ENCODE measurements at places on chromosomes 5 and 9.
A peak's percentile ranks its signal among the peaks of the same experiment; 100 is the strongest.

DNA sequence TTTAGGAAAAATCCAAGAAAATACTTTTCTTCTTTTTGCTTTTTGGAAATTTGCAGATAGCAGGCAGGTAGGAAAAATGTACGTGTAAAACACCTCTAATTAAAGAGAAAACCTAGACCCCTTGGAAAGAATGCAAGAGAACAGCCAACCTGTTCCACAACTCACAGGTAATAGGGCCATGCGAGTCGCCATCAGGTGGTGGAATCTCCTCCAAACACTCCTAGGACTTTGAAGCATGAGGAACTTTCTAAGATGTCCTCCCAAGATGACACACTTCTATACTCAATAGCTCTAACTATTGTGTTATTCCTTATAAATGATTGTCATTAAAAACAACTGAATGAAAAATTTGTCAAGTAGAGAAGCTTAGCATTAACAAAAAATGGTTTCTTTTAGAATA lies 174.0 kb downstream of the TMC1 start:
- no peak for DNase-seq

GRCh38 chr5:31479706-31480105 lies 52.2 kb downstream of the DROSHA start:
- DNase-seq = no peak

- no peak for DNase-seq
These were observed 41.6 kb upstream of the FBN2 start for GRCh38 chr5:128579639-128580038.

DNA sequence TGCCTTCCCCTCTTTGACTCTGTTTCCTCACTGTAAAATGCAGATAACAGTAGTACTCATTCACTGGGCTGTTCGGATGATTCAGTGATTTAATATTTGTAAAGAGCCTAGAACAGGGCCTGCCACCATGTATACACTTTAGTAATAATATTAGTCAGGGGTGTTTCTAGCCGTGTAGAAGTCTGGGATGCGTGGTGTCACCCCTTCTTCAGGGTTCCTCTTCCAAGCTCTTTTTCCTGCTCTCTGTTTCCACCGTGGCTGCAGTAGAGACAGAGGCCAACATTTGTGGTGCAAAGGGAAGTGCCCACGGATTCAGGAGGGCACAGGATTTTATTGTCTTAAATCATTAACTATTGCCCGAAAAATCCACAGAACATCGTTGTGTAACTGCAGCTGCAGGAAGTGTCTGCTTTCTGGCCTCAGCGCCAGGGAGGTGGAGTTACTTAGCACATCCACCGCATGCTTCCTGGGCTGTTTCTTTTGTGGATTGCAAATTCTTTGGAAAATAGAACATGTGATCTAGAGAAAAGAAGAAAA lies 61.7 kb downstream of the TRIO start:
- DNase-seq = no peak

DNA sequence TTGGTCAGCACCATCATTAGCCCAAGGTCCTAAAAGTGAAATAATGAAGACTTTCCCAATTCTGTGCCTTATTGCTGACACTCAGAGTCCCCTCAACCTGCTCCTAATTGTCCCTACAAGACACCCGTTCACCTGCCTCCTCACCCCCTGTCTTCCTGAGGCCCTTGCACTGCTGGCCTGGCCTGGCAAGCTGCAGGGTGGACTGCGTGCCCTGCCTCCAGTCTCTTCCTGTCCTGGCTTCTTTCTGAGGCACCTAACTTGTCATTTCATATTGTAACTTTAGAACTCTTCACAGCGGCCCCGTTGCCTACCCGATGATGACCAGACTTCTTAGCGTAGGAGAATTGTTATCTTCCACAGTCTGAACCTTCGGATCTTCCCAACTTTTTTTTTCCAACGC lies 153.9 kb downstream of the SMARCA2 start:
- no peak for DNase-seq

GRCh38 chr9:12544700-12545099 lies 148.5 kb upstream of the TYRP1 start:
- no peak for DNase-seq

DNA sequence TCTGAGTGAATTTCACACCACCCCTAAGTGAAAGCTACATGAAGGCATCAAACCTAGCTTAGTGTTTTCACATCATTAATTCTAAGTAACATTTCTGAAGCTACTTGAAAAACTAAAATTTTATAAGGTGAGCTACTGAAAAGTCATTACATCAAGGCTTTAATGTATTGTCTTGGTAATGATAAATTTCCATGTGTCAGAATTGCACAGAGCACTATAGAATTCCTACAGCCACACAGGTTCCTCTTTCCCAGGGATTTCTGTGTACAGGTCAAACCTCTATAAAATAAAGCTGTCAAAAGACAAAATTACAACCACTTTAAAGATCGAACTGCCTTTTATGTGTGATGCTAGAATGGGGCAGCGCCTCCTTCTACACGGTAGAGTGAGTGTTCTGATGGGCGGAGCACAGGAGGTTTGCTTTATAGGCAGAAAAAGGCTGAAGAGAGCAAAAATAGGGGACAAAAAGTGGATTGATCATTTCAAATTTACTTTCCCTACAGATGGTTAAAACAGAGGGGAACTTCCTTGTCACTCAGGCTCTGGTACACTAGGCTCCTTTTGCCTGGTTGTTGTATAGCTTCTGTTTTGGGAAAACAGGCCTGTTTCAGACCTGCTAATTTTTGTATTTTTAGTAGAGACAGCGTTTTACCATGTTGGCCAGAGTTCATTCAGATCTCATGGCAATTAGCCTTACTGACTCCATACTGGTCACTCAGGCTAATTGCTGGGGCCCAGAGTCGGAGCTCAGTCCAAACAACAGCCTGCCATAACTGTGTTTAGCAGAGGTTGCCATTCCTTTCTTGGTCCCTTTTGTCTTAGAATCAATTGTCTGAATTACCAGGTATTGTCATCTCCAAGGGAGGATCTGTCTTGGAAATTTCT lies 102.5 kb upstream of the BASP1 start:
- no peak for DNase-seq

GRCh38 chr5:5688925-5689310 lies 266.4 kb downstream of the ICE1 start:
- no peak for DNase-seq

GRCh38 chr5:109917154-109917546 lies 227.4 kb downstream of the MAN2A1 start:
- no peak for DNase-seq

GRCh38 chr5:107248066-107248695 lies 422.6 kb downstream of the EFNA5 start:
- peak; percentile 71 for DNase-seq

DNA sequence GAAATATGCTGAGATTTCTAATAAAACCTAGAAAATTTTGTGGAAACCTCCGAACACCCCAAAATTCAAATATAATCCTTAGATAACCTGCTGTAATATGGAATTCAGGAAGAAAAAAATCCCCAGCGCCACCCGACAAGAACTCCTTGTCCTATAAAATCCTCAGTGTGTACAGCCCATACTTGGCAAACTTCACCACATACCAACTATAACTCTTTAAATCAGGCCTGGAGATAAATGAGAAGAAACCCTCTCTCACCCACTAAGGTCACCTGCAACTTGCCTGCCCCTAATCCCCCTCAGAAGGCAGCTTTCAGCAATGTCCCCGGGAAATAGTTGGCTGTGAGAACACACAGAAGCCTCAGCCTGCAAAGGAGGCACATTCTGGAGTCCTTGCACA lies 90.5 kb downstream of the SH3TC2 start:
- DNase-seq = no peak

GRCh38 chr9:108363311-108363710 lies 492.5 kb downstream of the ACTL7B start:
- no peak for DNase-seq

DNA sequence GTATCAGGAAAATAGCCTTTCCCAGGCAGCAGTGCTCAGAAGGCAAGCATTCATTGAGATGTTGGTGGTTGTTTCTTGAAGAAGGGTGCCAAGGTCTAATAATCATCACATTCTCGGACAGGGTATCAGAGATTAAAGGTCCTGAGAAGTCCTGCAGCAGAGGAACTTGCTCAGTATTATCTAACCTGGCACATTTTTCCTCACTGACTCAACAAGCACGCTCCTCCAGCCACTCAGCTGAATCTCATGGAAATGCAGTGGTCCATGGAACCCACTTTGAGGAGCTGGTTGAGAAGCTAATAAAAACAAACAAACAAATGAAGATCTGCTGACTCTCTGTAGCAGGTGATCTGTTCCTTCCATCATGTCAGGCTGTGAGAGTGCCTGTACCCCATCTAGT lies 35.3 kb upstream of the ICE1 start:
- DNase-seq = no peak

DNA sequence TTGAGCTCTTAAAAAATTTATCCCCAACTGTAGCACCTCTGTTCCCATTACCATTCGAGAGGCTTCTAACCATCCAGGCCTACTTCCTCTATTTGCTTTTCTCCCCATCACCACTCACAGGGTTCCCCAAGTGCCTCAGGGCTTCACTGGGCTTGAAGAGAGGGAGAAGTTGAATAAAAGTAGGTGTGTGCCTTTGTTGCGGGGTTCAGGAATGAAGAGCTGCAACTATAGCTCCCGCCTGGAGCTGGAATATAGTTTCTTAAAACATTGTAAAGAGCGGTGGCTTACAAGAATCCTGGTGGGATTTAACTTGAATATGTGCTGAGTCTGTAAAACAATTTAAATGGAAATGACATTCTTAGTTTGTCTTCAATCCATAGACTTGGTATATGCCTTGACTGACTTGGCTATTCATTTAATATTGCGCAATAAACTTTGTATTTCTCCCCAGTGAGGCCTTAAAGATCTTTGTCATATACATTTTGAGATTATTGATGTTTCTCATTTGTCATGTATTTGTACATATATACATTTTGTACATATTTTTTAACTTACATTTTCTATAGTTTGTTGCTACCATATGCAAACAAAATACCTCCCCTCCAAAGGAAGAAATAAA lies 7.2 kb downstream of the ENTREP1 start:
- no peak for DNase-seq

DNA sequence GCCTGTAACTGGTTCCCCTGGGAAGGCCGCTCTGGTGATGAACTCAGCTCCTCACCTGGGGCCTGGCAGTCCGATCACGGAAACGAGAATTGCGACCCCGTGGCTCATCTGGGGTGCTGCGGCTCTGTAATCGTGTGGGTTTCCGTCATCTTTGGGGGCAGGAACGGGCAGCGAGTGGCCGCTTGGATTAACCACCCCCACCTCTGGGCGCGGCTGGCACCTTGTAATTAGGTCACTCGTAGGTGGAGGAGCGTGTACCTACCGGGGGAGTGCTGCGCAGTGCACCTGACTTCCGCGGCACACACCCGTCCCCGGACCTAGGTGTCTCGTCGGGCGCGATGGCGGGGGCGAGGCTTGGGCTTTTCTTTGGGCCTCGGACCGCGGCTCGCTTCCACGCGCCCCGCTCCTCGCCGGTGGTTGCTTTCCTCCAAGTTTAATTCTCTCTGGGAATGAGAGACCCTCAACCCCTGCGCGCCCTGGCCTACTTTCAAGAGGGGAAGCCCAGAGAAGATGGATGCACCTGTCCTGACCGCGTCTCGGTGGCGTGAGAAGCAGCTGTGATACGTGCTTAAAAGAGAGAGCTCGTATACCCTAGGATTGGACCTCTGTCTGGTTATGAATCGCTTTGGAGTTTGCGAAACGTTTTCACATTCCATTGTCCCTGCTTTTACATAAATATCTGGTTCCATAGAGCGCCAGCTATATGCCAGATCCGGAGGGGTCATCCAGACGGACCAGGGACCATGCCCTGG lies 744 bp upstream of the PPP2CA start:
- no peak for DNase-seq

DNA sequence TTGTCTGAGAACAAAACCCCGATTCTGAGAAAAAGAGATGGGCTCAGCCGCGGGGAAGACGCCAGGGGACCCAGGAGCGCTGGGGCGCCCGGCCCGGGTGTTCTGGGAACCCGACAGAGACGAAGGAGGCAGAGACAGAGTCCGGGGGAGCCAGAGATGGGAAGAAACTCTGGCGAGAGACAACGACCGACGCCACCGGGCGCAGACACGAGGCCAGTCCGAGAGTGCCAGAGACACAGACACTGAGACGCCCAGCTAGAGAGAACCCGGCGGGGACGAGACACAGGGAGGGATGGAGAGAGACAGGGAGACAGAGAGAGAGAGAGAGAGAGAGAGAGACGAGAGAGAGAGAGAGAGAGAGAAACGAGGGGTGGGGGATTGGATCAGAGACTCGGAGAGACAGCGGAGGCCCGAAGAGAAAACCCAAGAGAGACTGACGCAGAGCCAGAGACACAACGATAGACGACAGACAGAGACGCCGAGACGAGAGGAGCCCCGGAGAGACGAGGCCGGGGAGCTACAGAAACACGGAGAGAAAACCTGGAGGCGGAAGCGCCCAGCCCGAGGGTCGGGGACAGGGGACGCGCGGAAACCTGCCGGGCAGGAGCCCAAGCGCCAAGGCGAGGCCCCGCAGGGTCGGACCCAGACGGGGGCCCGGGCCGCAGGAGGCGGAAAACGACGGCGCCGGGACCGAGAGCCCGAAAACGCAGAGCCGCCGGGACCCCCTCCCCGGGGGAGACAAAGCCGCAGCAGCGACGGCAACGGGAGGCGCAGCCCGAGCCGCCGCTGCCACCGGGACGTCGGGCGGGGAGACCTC lies 3.3 kb downstream of the NR5A1 start:
- DNase-seq = no peak

DNA sequence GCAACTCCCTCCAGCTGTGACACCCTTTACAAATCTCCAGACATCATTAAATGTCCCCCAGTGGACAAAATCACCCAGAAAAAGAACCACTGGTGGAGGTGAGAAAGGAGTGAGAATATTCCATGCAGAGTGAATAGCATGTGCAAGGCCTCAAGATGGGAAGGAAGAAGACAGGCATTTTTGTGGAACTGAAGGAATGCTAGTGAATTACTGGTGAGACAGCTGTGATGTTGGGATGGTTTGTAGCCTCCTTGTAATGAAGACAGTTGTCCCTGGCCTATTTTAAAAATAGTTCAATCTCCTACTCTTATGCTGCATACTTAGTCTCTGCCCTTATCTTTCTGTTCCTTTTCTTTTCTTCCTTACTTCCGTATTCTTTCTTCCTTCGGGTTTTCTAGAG lies 124.9 kb upstream of the RPS23 start:
- DNase-seq = no peak

- peak; percentile 92 for DNase-seq
These were observed 23.1 kb upstream of the SPTLC1 start for GRCh38 chr9:92138157-92138959.

DNA sequence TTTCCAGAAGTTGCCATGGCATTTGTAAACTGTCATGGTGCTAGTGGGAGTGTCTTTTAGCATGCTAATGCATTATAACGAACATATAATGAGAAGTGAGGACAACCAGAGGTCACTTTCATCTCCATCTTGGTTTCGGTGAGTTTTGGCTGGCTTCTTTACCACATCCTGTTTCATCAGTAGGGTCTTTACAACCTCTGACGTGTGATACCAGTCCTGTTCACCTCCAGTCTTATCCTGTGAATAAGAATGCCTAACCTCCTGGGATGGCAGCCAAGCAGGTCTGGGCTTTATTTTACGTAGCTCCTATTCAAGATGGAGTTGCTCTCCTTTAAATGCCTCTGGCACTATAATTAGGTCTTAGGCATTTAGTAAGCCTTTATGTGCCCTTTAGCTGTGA lies 20.4 kb upstream of the RFK start:
- DNase-seq = no peak

- no peak for DNase-seq
These were observed 26.5 kb downstream of the FGF1 start for GRCh38 chr5:142659405-142659804.

- DNase-seq = no peak
These were observed 497.0 kb downstream of the RAB3C start for GRCh38 chr5:59079622-59080620.

- DNase-seq = no peak
These were observed 59.9 kb upstream of the ALDH1B1 start for GRCh38 chr9:38332625-38333024.

GRCh38 chr5:151374539-151374938 lies 27.2 kb upstream of the SLC36A2 start:
- DNase-seq = no peak

Data from ecto neural progenitor cell (in vitro differentiated cells).